ENCODE measurements at places on chromosomes 2 and 18.

DNA sequence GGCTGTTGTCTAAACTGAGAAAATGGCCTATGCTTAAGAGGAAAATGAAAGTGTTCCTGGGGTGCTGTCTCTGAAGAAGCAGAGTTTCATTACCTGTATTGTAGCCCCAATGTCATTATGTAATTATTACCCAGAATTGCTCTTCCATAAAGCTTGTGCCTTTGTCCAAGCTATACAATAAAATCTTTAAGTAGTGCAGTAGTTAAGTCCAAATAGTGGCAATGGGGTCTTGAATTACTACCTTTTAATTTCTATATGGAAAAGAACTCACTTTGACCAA is 13.8 kb upstream of the ALLC start:
- no peak for DNase-seq

- peak; percentile 85 for DNase-seq
Observed at GRCh38 chr2:235135990-235136561, 184.3 kb downstream of the SH3BP4 start.

DNA sequence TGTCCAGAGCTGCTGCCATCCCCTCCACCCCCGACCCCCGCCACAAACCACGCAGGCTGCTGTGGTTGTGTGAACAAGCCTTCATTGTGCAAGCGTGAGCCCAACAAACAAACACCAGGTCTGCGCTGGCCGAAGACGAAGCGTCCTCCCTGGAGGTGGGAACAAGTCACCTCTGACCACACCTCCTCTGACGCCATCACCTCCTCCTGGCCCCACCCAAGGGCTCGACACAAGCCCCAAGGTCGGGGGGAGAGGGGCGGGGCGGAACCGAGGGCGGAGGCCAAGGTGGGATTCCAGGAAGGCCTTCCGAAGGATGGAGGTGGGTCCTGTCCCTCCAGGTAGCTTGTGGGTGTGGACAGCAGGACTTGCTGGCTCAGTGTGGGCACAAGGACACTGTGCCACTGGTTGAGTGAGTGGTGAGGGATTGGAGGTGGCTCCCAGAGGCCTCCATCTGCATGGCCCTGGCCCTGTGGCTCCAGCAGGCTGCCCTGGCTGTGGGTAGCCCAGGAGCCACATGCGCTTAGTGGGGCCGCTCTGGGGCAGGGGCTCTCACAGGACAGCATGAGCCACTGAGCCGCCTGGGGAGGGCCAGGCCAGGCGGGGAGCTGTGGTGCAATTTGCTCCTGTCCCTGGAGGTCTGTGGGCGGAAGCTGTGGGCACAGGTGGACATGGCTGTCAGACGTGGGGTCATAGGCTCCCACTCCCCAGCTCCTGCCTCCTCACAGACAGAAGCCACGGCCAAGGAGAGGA is 7.4 kb upstream of the GPR17 start:
- no peak for DNase-seq

GRCh38 chr2:108918941-108919341 is 70.1 kb downstream of the EDAR start:
- DNase-seq = no peak

DNA sequence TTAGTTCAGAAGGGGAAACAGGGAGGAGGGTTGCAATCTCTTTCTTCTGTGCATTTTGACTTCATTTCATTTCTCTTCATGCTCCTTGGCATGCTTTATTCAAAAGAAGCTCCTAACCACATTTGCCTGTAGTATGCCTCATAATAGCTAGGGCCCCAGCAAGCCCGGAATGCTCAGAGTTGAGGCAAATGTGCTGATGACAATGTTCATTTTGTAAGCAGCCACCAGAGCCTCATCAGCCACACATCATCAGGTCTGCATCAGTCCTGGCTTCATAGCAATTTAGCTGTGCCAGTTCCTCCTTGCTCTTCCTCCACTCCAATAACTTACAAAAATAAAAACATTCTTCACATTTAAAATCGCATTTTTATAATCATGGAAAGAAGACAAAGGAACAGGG is 65.4 kb upstream of the MMADHC start:
- no peak for DNase-seq

DNA sequence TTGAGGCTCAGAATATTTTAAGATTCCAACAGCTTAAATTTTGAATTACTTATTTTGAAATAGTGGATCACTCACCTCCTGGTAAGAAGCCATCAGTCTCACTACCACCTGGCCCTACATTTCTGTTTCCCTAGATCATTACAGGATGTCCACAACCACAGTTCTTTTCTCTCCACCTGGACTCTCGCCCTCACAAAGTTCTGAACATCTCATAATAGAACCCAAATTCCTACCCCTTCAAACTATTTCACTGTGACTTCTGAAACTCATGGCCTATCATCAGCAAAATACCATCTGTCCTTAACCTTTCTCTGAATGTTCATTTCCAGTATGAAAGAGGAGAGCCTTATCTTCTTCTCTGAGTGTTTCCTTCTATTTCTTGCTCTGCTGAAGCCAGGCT is 299.2 kb upstream of the MGAT5 start:
- DNase-seq = no peak

- no peak for DNase-seq
Observed at GRCh38 chr2:138512672-138513071, 11.1 kb downstream of the SPOPL start.

GRCh38 chr2:10880586-10881321 is 31.0 kb upstream of the KCNF1 start:
- DNase-seq = no peak

- DNase-seq = no peak
Observed at GRCh38 chr18:13379062-13379865, 160.7 kb downstream of the LDLRAD4 start.

GRCh38 chr2:85457877-85458316 is 39.4 kb downstream of the SH2D6 start:
- DNase-seq = no peak

DNA sequence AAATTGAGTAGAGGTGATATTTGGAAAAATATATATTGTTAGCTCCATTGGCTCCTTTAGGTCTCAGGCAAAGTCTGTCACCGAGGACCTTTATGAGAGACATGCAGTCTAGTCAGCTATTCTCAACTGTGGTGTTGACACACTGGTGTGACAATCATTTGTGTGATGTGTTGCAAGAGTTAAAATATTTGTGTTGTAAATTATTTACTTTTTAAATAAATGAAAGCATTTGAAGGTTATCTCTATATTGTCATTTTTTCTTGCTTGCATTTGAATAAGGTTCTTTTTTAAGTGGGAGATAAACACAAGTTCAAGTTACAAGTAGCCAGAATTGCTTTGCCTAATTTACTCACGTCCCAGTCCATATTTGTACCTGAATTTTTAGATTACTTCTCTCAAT is 4.3 kb downstream of the REL start:
- no peak for DNase-seq

DNA sequence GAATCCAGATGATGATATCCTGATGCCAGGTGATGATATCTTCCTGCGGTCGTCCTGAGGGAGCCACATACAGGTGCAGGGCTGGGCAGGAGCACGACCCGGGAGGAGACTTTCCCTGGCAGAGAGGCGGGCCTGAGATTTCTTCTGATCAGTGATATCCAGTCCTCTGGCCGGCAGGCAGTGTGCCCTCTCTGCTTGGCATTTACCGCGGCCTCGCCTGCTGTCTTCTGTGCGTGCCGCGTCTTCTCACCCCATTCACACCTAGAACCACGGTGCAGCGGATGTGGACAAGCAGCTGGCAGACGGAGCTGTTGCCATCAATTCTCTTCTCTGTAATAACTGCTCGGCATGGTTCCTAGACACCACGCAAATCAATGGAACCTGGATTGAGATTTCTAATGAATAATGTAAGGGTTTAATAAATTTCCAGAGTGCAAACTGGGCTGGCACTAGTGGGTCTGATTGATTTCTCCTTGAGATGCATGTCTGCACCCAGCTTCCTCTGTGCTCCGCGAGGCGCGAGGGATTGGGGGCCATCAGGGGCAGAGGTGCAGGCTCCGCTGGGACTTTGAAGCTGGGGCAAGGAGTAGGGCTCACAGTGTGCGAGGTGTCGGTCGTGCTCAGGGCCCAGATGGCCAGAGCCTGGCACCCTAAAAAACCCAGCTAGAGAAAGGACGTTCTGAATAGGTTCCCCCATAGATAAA is 208.9 kb upstream of the HDAC4 start:
- DNase-seq = peak; percentile 29

GRCh38 chr2:33602201-33602830 is 3.2 kb upstream of the FAM98A start:
- DNase-seq = no peak

GRCh38 chr2:174634130-174635014 is 36.8 kb upstream of the WIPF1 start:
- no peak for DNase-seq

GRCh38 chr2:26355038-26355995 is 8.7 kb upstream of the ADGRF3 start:
- peak; percentile 65 for DNase-seq

GRCh38 chr2:223578846-223579245 is 23.3 kb downstream of the SCG2 start:
- no peak for DNase-seq

DNA sequence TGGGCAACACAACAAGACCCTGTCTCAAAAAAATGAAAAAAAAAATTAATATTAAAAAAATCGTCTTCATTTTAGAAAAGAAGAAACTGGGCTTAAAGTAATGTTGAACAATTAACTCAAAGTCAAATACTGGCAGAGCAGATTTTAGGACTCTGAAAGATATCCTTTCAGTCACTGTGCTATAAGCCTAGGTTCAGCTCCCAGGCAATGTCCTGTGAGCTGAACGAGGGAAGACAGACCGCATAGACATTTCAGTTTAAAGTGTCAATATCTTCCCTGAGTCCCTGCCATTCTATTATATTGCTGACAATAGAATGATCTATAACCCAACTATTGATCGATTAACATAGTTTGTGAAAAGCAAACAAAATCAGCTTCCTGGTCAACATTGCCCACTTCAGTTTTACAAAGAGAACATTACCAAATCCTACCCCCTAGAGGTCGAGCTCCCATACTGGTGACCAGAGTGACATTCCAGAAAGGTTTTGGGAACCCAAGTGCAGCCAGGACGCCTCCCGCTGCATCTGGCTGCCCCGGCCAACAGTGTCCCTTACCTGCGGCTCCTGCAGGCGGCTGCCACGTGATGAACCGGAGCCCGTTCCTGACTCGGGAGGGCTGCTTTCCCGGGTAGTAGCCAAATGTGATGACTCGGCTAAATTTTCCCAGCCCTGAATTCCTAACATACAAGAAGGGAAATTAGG is 639 bp downstream of the MRO start:
- DNase-seq = no peak

DNA sequence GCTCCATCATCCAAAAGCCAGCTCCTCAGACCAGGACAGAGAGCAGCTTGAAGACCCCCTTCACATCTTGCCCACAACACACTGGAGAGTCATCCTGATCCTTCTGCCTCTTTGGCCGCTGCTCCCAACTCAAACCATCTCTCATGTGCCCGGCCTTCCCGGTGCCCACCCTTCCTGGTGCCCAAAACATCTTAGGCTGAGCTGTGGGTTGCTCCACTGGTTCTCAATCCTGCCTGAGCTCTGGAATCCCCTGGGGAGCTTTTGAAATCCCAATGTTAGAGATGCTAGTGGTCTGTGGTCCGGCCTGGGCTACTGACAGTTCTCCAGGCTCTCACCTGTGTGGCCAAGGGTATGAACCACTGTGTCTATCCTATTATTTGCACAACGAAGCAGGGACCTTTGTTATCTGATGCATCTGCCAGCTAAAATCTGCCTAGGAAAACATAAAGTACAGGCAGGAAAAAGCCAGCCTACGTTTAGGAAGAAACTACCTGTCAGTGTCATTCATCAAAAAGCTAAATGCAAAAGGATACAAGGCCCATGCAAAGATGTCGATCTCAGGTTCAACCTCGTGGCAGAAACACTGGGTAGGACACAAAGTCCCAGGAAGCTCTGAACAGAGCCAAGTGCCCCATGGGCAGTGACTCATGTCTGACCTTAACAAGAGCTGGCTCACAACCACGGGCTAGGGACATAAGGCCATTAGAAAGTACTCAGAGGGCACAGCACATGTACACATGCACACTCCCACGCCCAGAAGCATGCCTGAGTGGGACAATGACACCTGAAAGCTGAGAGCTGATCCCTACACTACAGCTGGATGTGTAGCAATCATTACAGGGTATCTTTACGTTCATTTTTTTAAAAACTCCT is 30.8 kb downstream of the TBC1D8 start:
- DNase-seq = peak; percentile 51

DNA sequence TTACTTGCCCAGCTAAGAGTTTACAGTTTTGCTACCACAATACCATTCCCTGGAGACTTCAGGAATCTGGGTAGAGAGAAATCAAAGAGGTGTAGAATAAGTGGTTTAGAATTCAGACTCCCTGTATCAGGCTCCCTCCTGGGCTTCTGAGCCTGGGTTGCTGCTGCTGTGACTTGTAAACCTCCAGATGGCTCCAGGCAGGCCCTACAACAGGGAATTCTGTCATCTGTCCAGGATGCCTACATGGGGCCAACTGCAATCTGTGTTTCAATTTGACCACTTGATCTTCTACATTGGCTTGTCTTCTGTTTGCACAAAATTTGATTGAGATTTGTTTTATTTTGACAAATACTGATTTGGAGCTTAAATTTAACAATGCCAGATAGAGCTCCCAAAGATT is 183.9 kb downstream of the RAD51AP2 start:
- DNase-seq = no peak

GRCh38 chr2:232667989-232668583 is 29.0 kb upstream of the GIGYF2 start:
- DNase-seq = peak; percentile 56

GRCh38 chr18:58694720-58695468 is 23.6 kb downstream of the MALT1 start:
- no peak for DNase-seq

GRCh38 chr2:28395334-28396061 is 2.8 kb downstream of the FOSL2 start:
- peak; percentile 64 for DNase-seq

GRCh38 chr2:1153920-1154319 is 203.3 kb downstream of the SNTG2 start:
- no peak for DNase-seq

- no peak for DNase-seq
Observed at GRCh38 chr18:6215888-6216287, 198.8 kb downstream of the L3MBTL4 start.

DNA sequence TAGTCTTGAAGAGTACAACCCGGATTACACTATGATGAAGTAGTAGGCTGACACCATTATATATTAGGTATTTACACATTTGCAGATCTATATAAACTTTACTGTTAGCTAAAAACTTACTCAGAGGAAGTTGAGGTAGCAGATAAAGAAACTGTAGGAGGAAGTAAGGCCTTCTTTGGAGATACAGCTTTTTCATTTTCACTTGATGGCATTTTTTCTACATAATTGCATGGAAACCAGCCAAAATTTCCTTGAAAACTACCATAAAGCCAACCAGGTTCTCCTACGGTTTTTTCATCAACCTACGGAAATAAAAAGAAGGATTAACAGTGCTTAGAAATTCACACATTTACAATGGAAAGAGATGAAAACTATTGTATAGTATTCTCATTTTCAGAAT is 86.6 kb downstream of the FAM228A start:
- no peak for DNase-seq

GRCh38 chr2:8456151-8457091 is 225.4 kb upstream of the ID2 start:
- DNase-seq = no peak

GRCh38 chr2:121519153-121519552 is 11.5 kb upstream of the RNU4ATAC start:
- no peak for DNase-seq
